LHCN-M2 (cell line): ENCODE measurements at places on chromosomes 11 and 22. TPM values are rescaled to one million over a fixed set of nuclear protein-coding genes. Genes with fewer than 3 reads are reported as not detected.

GRCh38 chr22:37568448-37569008 lies 8.2 kb downstream of the CDC42EP1 start:
- no peak for DNase-seq

DNA sequence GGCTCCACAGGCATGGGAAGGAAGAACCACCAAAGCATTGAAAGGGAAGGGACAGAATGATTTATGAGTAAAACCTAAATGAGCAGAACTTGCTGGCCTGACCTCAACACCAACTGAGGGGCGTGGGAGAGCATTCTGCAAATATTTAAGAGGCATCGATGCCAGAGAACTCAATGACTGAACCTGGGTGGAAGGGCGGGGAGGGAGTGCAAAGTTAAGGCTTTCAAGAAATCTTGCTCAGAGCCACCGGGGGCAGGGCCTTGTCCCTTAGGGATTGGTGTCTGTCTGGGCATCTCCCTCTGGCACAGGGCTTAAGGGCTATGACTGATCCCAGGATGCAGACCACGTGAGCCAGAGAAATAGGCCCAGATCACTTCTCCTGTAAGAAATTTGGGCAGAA lies 137.1 kb downstream of the ADAMTS15 start:
- peak; percentile 47 for DNase-seq

DNA sequence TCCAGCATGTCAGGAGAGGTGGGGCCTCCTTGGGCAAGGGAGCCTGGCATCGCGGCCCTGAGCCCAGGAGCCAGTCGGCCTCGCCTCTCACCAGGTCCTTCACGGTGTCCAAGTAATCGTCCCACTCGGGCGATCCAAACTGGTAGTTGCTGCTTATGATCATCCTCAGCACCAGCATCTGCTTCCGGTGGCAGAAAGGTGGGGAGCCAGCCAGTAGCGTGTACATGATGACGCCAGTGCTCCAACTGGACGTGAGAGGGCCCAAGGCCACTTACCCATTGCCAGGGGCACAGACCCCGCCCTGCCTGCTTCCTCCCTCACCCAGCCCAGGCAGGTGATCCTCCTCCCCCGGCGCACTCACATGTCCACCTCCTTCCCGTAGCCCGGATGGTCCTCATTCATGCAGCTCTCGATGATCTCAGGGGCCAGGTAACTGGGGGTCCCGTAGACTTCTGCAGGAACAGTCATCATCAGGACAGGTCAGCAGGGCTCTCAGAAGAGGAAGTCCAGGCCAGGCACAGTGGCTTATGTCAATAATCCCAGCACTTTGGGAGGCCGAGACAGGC lies 214.7 kb downstream of the OR4C45 start:
- no peak for DNase-seq

DNA sequence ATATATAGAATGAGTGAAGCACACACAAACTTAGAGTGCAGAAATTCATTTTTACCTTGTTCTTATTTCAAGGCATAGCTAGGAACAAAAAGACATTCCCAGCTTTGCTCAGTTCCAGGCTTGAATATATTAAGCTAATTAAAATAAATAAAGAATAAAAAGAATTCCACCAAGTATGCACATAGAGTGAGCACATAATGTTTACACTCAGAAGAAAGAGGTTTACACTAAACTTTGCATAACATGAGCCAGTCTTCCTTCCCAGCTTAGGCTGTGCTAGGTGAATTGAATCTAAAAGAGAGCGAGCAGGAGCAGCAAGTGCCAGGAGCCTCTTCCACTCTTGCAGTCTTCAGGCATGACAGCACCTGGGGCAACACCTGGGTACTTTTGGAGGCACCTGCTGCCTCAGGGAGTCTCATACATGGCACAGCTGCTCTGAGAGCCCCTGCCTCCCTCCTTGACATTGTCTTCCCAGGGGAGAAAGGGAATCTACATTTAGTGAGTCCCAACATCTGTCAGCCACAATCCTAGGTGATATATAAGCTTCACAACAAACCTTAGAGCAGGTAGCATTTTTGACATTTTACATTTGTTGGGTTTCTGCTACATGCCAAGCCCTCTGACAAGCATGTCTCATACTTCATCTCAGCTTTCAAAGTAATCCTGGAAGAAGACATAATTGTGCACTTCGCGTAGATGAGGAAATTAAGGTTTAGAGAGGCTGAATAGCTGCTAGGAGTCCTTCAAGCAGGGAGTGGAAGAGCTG lies 732.7 kb upstream of the TENM4 start:
- no peak for DNase-seq

GRCh38 chr11:70326833-70327232 lies 56.3 kb downstream of the PPFIA1 start:
- DNase-seq = no peak

GRCh38 chr22:32712644-32713355 lies 88.7 kb upstream of the TIMP3 start:
- no peak for DNase-seq

DNA sequence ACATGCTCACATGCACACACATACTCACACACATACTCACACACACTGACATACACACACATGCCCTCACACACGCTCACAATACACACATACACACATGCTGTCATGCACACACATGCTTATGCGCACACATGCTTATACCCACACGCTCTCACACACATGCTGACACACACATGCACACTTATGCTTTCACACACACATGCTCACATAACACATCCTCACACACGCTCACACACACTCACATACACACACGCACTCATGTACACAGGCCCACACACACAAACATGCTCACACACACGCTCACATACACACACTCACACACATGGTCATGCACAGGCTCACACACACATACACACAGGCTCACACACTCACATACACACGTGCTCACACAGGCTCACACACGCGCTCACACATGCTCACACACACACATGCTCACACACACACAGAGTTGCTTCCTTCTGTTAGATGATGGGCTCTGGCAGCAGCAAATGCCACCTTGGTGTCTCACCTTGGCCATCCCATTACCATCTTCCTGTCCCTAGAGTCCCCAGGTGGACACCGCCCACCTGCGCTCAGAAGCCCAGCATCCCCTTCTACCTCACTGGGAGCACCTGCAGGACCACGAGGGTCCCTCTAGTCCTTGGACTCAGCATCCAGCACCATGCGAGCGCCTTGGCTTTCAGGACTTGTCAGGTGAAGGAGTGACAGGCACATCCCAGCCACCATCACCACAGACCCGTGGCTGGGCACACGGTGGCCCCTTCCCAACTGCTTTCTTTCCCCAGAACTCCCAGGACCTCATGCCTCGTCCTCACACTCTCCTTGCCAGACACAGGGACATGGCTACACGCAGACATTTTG lies 44.9 kb upstream of the CCND1 start:
- no peak for DNase-seq

DNA sequence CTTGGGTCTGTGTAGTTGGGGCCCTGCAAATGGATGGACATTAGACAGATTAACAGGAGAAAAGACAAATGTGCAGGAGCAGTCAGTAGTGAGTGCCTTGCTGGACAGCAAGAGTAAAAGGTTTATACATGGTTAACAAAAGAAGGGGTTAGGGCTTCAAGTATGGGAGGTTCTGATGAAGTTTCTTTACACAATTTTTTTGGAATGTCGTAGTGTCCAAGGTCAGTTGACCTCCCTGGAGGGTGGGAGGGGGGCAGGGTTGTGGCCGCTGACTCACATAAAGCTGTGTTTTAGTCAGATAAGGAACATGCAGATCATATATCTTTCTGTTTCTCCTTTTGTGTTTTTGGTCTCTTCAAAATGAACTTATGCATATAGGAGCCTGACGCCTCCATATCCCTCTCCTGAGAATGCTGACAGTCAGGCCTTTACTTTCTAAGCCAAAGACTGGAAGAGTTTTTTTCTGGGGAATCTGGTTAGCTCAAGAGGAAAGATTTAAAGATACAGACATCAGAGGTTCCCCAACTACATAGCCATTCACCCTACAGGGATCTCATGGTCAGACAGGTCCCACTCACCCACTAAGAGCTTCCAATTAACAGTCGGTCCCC lies 134.3 kb downstream of the NECTIN1 start:
- peak; percentile 83 for DNase-seq

DNA sequence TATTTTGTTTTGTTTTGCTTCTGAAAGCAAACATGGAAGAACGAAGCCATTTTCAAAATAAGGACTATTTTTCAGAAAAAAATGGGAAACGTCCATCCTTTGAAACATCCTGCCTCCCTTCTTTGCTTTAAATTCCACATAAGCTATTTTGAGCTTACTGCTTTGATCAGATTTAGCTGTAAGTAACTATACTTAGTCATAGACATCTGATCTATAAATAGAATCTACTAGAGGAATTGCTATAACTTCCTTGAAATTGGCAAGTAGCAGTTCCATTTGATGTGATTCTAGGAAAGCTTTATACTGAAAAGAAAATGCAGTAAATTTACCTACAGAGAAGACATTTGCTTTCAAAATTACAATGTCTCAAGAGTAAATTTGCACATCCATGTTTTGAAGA lies 305.8 kb downstream of the TTC28 start:
- DNase-seq = peak; percentile 9

DNA sequence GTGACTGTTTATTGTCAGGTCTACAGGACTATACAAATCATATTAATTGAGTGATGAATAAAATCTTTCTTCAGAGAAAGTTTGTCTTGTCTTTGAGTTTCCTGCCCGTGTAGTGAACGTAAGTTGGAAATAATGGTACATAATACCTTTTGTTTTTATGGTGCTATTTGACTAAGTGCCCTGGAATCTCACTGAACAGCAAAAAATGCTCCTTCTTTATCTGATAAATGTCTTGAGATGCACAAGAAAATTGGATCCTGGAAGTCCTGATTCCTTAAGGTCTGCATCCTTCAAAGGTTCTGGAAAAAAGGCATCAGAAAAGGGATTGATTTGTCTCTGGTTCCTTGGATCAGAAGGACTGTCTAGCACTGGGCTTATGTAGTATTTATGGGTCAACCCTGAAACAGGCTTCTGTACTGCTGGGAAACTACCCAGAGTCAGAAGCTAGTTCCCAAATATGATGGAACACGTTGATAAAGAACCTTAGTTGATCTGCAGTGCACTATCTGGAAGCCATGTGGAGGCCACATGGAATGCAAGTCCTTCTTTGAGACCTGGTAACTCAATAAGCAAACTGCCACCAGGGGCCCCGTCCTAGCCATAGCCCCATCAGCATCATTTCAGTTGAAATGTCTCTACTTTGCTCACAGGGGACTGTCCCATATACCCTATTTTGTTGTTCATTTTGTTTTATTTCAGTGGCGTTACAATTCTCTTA lies 100.6 kb upstream of the CD44 start:
- no peak for DNase-seq

GRCh38 chr22:30357236-30357570 lies 396 bp downstream of the CCDC157 start:
- DNase-seq = no peak

DNA sequence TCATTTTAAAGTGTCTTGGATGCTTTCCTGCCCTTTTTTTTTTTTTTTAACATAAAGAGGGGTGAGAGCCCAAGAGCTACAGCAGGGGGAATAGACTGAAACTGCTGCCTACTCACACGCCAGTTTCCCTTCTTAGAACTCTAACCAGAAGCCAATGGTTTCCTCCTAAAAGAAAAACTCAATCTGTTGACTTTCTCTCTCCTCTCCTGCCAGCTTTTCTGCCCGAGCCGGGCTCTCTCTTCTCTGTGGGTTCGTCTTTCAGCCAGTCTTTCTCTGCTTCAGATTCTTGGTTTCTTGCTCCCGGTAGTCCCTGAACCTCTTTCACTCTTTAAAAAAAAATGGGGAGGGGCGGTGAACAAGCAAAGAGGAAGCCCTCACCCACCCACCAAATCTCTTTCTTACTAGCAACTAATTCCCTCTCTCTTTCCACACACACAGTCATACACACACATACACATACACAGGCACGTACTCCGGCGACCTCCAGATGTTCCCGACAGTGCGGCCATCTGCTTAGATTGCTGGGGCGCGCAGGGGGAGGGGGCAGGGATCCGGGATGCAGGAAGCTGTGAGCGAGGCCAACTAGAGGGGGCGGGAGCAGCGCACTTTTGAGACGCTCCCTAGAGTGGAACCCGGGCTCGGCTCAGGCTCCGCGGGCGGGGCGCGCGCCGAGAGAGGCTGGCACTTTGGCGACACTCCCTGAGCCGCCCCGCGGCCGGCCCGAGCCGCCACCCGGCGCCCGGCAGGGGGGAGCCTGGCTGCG lies 444 bp upstream of the TSKU start:
- peak; percentile 93 for DNase-seq

DNA sequence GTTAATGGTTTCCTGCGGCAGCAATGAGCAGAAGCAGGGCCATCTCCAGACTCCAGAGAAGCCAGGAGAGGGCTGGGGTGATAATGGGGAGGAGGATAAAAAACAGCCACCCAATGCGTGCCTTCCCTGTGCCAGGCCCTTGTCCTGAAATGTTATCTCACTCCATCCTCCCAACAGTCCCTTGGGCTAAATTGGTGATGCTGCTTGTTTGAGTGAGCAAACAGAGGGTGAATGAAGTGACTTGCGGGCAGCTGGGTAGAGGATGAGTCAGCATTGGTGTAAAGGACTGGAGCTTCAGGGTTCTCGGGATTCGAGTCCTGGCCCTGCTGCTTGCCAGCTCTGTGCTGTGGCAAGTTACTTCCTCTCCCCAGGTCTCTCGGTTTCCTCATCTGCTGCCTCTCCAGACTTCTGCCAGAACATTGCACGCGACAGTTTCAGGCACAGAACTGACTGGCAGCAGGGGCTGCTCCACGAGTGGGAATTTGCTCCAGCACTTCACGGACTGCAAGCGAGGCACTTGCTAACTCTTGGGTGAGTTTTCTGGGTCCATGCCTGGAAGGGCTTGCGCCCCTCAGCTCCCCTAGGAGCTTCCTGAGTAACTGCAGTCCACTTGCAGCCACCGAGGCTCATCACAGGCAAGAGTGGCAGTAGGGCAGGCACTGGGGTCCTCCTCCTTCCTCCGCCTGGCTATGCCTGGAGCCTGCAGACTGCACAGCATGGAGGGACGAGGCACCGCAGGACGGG lies at the start of gene P2RY6:
TSS of gene P2RY6 (plus strand) at position 403 of the 744 bp plus-strand sequence. CDS start 24,181 bp downstream, outside the sequence.
- peak; percentile 67 for DNase-seq

GRCh38 chr22:31250740-31251600 lies 38.9 kb downstream of the LIMK2 start:
- no peak for DNase-seq

DNA sequence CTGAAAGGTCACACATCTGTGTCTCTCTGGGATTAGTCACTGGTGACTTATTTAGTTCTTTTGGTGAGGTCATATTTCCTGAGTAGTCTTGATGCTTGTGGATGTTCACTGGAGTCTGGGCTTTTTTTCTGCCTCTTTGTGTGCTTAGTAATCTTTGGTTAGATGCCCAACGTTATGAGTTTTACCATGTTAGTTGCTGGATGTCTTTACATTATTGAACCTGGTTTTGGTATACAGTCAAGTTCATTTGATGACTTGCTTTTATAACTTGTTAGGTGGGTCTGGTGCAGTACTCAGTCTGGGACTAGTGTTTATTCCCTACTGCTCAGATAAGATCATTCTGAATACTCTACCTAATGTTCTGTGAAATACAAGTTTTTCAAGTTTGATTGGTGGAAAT lies 26.2 kb upstream of the SLC37A2 start:
- DNase-seq = peak; percentile 91

GRCh38 chr11:61619471-61620226 lies 38.8 kb upstream of the SYT7 start:
- DNase-seq = no peak

LRRC56 gene
- total RNA-seq = 0.17 and 0.19 TPM in 2 replicates

RIMBP3C gene
- 1.4 and 1.8 TPM in 2 replicates for total RNA-seq

RIMBP3B gene
- total RNA-seq = 0.64 and 0.98 TPM in 2 replicates
